ENCODE measurements at places on chromosomes 11 and 22. TPM values are rescaled to one million over a fixed set of nuclear protein-coding genes. Genes with fewer than 3 reads are reported as not detected.

MYEOV gene
- 0.17 TPM for total RNA-seq

CECR2 gene
- total RNA-seq = not detected

MMP8 gene
- not detected for total RNA-seq

FUT4 gene
- 0.60 TPM for total RNA-seq

ZC3H12C gene
- 6.8 TPM for total RNA-seq

GAB2 gene
- total RNA-seq = 4.1 TPM

- 0 out of 3 replicates have a peak, but pooled peaks cover 4% of the 10 kb centered on the region for H3K36me3 ChIP-seq
- H3K27ac ChIP-seq = peak overlapping the region; percentile 82
- no peak overlapping the region for H3K4me3 ChIP-seq
- DNase-seq = no peak
- H3K27me3 ChIP-seq = no peaks in the 10 kb centered on the region
- H3K4me1 ChIP-seq = peaks cover 99% of the 10 kb centered on the region
These were observed 6.7 kb upstream of the AHNAK start for GRCh38 chr11:62553080-62553838.

DNA sequence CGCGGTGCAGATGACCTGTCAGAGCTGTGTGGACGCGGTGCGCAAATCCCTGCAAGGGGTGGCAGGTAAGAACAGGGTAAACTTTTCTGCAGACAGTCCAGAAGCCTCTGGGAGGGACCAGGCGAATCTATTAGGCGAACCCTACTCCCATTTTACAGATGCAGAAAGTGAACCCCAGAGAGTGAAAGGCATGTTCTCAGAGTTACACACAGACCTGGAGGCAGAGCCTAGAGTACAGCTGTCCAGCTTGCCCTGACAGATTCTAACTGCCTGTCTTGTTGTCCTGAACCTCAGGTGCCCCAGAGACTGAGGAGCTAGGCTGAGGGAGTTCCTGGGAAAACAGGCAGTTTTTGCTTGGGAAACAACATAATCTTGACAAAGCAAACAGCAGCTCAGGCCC is 665 bp downstream of the CCS start:
- no peaks in the 10 kb centered on the region for H3K36me3 ChIP-seq
- no peaks in the 10 kb centered on the region for H3K27me3 ChIP-seq
- no peak for DNase-seq
- H3K4me3 ChIP-seq = peak overlapping the region; percentile 94
- H3K27ac ChIP-seq = peak overlapping the region; percentile 78

- H3K4me3 ChIP-seq = no peak overlapping the region
- no peaks in the 10 kb centered on the region for H3K27me3 ChIP-seq
- peaks cover 40% of the 10 kb centered on the region for H3K4me1 ChIP-seq
- H3K27ac ChIP-seq = no peak overlapping the region
These were observed 36.7 kb downstream of the PPFIA1 start for GRCh38 chr11:70307176-70307575.

DNA sequence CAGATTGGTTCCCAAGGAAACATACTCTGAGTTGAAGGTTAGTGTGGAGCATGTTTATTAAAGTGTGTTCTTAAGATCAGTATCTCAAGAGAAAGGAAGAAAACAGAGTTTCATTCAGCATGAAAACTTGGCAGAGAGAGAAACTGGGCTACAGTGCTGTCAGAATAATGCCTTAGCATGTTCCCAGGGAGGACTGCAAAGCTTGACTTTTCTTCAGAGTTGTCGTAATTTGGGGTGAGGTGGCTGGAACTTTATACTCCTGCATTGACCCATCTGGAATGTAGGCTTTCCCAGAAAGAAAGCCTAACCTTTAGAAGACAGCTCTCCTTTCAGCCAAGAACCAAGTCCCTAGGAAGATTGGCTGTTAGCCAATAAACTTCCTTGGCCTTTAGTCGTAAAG is 190.8 kb upstream of the CNTN5 start:
- H3K27me3 ChIP-seq = no peaks in the 10 kb centered on the region
- no peak overlapping the region for H3K4me3 ChIP-seq
- no peaks in the 10 kb centered on the region for H3K36me3 ChIP-seq
- DNase-seq = no peak
- no peak overlapping the region for H3K27ac ChIP-seq

GRCh38 chr11:6328321-6328720 is 8.0 kb upstream of the CAVIN3 start:
- no peak overlapping the region for H3K4me3 ChIP-seq
- H3K27me3 ChIP-seq = no peaks in the 10 kb centered on the region
- no peaks in the 10 kb centered on the region for H3K36me3 ChIP-seq
- no peak for DNase-seq
- H3K4me1 ChIP-seq = no peaks in the 10 kb centered on the region
- no peak overlapping the region for H3K27ac ChIP-seq

- no peak overlapping the region for H3K4me3 ChIP-seq
- H3K27ac ChIP-seq = no peak overlapping the region
- H3K4me1 ChIP-seq = no peaks in the 10 kb centered on the region
- peaks cover 5% of the 10 kb centered on the region for H3K27me3 ChIP-seq
- no peak for DNase-seq
- H3K36me3 ChIP-seq = no peaks in the 10 kb centered on the region
These were observed 52.8 kb upstream of the SLC35C1 start for GRCh38 chr11:45752106-45752505.

- H3K4me1 ChIP-seq = no peaks in the 10 kb centered on the region
- no peak for DNase-seq
- H3K27me3 ChIP-seq = no peaks in the 10 kb centered on the region
- no peak overlapping the region for H3K27ac ChIP-seq
These were observed 10.6 kb upstream of the C11orf58 start for GRCh38 chr11:16727806-16728205.
